ENCODE measurements at places on chromosomes 12 and 14. TPM values are rescaled to one million over a fixed set of nuclear protein-coding genes. Genes with fewer than 3 reads are reported as not detected.

The HOXC12 gene
- not detected for total RNA-seq

The NUDT4 gene
- total RNA-seq: 27.2 TPM

The B4GALNT1 gene
- total RNA-seq: 0.81 TPM

The KRT4 gene
- not detected for total RNA-seq

The BATF gene
- total RNA-seq: 24.2 TPM

The RHOJ gene
- not detected for total RNA-seq

The GDF11 gene
- 17.5 TPM for total RNA-seq

The GLIPR1L2 gene
- total RNA-seq: 0.27 TPM

The ZNF10 gene
- 21.5 TPM for total RNA-seq

The ARID2 gene
- total RNA-seq: 44.4 TPM

The RBP5 gene
- under 0.01 TPM for total RNA-seq

The COX6A1 gene
- 380 TPM for total RNA-seq

The MANSC1 gene
- 4.6 TPM for total RNA-seq

The LHX5 gene
- not detected for total RNA-seq

Measured in hematopoietic multipotent progenitor cell (in vitro differentiated cells).